ENCODE measurements at places on chromosomes 13 and 19.

DNA sequence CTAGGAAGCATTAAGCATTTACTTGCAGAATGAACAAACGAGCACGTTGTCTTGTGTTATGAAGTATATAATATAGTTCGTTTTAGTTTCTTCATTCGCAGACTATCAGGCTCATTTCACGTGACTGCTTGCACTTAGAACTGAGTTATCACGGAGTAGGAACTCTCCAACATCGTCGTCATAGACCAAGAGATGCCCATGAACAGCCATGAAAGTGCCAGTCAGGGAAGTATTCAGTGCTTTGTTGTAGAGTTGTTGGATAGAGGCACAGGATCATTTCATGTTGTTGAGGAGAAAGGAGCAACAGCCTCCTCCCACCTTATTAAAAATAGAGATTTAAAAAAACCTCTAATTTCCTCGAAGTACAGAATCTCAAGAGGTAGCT lies 977 bp upstream of the IL17D start:
- peak; percentile 27 for DNase-seq

- DNase-seq = no peak
Measured at GRCh38 chr19:41646589-41647204, 19.8 kb upstream of the CEACAM4 start.

DNA sequence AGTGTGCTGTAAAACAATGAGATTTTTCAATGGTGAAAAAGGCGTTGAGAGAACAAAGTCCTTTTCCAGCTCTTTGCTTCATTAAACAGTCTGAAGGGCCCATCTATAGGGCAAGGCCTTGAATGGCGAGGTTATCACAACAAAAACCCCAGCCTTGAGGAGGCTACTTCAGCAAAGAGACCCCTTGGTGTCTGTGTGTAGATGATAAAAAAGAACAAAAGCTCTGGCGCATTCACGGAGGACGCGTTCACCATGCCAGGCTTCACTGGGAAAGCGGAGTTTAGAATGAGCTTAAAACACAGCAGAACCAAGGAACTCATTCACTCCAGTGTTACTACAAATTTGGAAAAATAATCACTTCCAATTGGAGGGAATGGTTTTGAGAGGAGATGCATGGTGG lies 530.0 kb upstream of the ARGLU1 start:
- no peak for DNase-seq

DNA sequence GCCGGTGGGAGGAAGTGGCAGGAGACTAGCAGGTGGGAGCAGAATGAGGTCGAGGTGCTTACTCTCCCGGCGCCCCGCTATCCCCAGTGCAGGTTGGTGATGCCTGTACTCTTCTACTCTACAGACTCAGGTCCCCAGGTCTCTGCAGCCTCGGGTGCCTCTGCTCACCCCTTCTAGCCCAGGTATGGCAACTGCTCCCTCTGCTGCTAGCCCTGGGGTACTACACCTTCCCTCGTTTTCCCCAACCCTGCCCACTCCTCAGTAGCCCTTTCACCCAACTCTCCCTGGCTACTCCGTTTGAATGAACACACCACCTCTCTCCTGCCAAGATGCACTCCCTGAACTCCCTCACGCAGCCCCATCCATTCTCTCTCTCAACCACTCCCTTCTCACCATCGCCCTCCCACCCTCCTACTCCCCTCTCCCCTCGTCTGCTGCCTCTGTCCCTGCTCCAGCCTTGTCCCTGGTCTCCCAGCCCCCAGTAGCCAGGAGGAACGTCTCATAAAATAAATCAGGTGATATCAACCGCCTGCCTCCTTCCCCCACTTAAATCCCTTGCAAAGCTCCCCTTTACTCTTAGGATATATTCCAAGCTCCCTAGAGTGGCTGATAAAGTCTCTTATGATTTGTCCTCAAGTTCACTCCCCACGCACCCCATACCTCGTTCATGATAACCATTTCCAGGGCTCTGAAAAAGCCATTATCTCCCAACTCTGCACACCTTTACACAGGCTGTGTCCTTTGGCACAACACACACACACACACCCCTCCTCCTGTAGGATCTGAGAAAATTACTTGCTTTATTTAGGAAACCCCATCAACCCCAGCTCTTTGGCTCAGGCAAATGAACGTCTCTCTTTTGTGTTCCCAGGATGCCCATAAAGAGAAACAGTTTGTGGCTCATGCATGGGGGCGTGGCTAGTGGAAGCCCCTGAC lies 8.2 kb upstream of the MEIS3 start:
- DNase-seq = peak; percentile 63

- no peak for DNase-seq
Measured at GRCh38 chr19:32336259-32337083, 8.9 kb upstream of the ZNF507 start.

DNA sequence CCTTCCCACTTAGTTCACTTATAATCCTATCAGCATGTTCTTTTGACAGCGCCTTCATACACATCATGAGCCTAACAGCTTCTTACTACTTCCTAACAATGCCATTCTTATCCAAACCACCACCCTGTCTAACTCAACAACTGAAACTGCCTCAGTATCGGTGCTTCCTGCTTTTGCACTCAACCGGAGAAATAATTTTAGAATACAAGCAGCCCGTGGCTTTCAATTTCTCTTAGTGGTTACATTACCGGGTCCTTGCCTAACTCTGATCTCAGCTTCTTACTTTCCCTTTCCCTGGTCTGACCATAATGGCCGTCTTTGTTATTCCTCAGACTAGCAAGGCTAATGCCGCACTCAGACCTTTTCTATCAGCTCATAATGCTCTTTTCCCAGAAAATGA lies 17.0 kb downstream of the ZFP82 start:
- no peak for DNase-seq

- no peak for DNase-seq
Measured at GRCh38 chr19:19630062-19630414, 2.0 kb upstream of the LPAR2 start.

- DNase-seq = peak; percentile 39
Measured at GRCh38 chr13:84844473-84844872, 954.7 kb downstream of the SLITRK6 start.

DNA sequence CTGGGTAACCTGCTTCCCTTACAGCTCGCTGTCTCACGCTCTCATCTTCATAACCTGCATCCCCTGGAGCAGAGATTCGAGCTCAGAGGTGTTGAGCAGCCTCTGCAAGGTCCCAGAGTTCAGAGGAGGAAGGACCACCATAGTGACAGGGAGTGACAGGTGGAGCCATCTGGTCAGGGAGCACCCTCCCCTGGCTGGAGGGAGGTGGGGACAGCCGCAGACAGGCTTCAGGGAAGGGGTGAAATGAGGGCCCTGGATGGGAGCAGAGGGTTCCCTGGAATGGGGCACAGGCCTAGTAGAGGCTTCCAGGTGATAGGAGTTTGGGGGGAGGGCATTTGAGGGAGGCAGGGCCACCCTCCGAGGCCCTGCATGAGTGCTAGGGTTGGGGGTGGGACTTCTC lies 82.1 kb downstream of the ZNF429 start:
- DNase-seq = no peak

DNA sequence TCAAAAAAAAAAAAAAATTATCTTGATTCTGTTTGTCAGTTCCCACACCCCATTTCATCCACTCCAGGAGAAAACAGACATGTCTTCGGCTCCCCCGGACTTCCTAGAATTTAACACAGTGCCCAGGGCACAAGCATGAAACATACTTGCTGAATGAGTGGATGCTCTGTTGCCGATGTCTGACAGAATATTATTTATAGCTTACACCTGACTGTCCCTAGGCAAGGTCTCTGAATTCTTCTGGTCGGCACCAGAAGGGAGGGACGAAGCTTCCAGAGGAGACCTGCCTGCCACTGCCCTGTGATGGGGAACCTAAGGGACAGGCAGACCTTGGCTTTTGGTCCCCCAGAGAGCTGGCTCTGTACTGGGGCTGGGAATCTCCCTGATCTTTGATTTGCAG lies 43.9 kb upstream of the PEG3 start:
- no peak for DNase-seq

- DNase-seq = peak; percentile 65
Measured at GRCh38 chr19:5961969-5962945, 15.7 kb downstream of the RANBP3 start.

- DNase-seq = no peak
Measured at GRCh38 chr13:24630851-24631620, 49.2 kb upstream of the ATP12A start.

DNA sequence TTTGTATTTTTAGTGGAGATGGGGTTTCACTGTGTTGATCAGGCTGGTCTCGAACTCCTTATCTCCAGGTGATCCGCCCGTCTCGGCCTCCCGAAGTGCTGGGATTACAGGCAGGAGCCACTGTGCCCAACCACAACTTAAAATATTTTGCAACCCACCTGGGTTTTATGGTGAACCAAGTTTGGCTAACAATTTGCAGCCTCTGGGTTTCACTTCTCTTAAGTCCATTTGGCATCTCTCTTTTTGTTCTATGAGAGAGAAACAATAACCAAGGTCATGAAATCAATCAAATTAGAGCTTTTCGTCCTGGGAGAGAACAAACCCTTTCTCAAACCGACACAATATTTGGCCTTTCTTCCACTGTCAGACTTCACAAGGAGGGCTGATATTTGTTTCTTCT lies 5.6 kb upstream of the SMAD9 start:
- no peak for DNase-seq

DNA sequence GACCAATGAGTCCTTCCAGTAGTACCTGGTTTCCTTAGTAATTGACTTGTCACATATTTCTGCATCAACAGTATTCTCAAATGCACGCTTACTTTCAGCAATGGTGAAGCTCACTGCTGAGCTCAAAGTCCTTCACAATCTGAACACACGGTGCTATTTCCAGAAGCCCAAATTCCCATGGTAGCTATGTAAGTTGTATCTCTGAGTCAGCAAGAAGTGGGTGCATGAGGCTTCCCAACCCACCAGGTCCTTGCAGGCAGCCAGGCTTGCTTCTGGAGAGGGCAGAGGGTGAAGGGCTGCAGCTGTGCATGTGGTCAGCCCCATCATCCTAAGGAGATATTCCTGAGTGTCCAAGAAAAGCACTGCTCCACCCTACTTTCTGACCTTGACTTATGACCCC lies 25.7 kb downstream of the COL4A2 start:
- DNase-seq = no peak

DNA sequence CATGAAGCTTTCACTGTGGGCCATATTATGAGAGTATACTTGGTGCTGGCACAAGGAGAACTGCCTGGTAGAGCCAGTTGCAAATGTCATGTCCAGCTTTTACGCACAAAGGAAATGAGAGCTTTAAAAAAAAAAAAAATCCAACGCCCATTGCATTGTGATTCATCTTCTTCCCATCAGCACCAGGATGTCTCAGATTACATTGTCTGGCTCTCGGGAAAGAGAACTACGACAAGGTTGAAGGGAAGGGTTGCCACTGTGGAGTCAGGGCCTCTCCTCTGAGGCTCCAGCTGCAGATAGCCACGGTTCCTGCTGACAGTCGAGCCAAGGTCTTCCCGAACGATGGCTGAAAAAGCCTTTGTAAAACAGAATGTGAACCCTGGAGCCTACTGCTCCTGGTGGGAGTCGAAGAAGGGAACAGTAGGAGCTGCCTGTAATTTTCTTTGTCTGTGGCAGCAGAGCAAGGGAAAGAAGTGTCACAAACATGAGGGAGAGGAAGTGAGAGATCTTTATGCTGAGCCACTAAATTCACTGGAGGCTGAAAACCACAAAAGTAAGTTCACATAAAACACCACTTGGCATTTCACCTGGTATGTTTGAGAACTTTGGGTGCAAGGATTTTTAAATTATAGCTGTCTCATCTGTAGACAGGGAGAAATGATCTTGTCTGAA lies 704.7 kb downstream of the DIAPH3 start:
- DNase-seq = no peak

- no peak for DNase-seq
Measured at GRCh38 chr19:34051255-34051654, 121.0 kb upstream of the LSM14A start.

DNA sequence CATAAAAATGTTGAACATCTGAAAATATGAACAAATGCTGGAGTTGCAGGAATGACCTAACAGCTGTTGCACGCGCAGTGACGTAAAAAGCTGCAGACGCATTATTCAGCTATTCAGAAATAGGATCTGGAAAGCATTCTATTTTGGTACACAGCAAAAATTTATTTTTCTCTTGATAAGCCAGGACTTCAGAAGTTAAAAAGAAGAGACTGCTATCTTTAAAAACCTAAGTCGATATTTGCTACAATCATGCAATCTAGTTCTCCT lies 36.9 kb upstream of the STARD13 start:
- no peak for DNase-seq

GRCh38 chr19:49643466-49643865 lies 1.5 kb downstream of the SCAF1 start:
- DNase-seq = no peak

GRCh38 chr13:112728375-112729126 lies 38.7 kb downstream of the ATP11A start:
- DNase-seq = no peak

- no peak for DNase-seq
Measured at GRCh38 chr13:48066310-48066989, 28.5 kb downstream of the MED4 start.

GRCh38 chr13:110353339-110353977 lies 46.4 kb downstream of the COL4A2 start:
- DNase-seq = no peak

DNA sequence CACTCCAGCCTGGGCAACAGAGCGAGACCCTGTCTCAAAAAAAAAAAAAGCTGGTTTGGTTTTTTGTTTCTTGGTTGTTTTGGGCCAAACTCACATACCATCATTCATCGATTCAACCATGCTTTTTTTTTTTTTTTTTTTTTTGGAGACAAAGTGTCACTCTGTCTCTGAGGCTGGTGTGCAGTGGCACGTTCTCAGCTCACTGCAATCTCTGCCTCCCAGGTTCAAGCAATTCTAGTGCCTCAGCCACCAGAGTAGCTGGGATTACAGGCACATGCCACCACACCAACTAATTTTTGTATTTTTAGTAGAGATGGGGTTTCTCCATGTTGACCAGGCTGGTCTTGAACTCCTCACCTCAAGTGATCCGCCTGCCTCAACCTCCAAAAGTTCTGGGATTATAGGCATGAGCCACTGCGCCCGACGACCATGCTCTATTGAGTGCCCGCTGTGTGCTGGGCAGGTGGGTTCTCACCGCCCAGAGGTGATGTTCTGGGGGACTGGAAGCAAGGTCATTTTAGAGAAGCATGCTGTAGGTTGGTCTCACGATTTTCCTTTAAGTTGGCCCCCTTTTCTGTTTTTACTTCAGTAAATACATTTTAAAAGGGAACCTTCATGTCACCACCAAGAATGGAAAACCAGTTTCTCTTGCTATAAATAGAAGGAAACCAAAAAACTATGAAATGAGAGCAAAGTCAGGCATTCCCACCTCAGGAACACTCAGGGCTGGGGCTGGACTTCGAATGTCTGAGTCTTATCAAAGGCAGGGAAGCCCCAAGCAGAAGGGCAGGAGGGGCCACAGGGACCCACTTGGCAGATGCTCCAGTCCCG lies 8.3 kb upstream of the JUND start:
- no peak for DNase-seq

GRCh38 chr13:88459331-88459730 lies 788.2 kb downstream of the SLITRK5 start:
- no peak for DNase-seq

DNA sequence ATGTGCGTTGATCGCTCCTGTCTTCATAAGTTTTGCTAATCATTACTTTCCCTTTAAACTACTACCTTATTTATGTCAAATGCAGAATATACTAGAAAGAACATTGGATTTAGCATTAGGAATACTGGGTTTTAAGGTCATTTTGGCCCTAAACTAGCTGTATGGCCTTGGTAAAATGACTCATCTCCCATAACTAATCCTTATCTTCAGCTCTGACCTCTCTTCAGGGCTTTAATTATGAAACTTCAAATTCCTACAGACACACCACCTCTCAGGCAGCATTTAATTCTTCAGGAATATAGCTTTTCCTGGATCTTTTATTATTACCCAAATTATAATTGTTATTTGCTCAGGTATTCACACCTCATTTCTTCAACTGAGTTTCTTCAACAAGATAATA lies 121.2 kb downstream of the STARD13 start:
- no peak for DNase-seq
